Glomerular endothelial cell (primary cell): ENCODE measurements at places on chromosomes 2 and 18. TPM values are rescaled to one million over a fixed set of nuclear protein-coding genes. Genes with fewer than 3 reads are reported as not detected.

The INO80B gene
- total RNA-seq = 17.2 and 21.7 TPM in 2 replicates

The DYNAP gene
- total RNA-seq = not detected in 2 replicates

The SP140L gene
- total RNA-seq = 15.0 and 34.2 TPM in 2 replicates

The ATP6V1B1 gene
- total RNA-seq = not detected in 2 replicates
